Left forelimb (tissue), 1 donor: ENCODE measurements at places on chromosomes 1 and 21.

- DNase-seq, result peak; percentile 76
These were observed 957 bp downstream of the EPS15 start for GRCh38 chr1:51518033-51518585.

DNA sequence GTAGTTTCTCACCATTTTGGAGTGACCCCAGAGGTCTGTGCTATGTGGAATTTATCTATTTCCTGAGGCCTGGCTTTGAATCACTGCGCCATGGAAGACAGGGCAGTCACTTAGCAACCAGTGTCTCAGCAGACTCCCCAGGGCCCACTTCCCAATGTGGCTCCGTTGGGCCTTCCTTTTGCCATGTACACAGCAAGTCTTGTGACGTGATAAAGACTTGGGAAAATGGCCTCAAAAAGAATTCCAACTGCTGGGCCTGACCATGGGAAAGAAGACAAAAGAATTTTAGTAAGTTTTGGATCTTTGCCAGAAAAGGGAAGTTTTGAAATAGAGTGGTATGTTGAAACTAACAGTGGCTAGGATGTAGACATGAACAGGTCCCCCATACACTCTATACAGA lies 36.2 kb downstream of the TLR5 start:
- DNase-seq, result no peak

- no peak for DNase-seq
These were observed 102.3 kb upstream of the TMPRSS2 start for GRCh38 chr21:41610042-41610839.

DNA sequence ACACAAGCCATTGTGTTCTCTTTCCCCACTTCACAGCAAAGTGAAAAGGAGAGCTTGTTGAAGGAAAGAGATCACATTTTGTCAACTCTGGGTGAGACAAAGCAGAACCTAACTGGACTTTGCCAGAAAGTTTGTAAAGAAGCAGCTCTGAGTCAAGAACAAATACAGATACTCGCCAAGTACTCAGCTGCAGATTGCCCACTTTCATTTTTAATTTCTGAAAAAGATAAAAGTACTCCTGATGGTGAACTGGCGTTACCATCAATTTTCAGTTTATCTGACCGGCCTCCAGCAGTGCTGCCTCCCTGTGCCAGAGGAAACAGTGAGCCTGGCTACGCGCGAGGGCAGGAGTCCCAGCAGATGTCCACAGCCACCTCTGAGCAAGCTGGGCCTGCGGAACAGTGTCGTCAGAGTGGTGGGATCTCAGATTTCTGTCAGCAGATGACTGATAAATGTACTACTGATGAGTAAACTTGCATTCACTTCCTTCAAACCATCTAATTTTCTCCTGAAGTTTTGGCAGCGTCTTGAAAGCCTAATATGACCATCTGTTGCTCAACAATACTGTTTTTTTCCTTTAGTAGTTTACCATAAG lies 43.7 kb downstream of the BACH1 start:
- DNase-seq, result no peak

- DNase-seq, result no peak
These were observed 48.8 kb downstream of the RNF220 start for GRCh38 chr1:44453798-44454349.

DNA sequence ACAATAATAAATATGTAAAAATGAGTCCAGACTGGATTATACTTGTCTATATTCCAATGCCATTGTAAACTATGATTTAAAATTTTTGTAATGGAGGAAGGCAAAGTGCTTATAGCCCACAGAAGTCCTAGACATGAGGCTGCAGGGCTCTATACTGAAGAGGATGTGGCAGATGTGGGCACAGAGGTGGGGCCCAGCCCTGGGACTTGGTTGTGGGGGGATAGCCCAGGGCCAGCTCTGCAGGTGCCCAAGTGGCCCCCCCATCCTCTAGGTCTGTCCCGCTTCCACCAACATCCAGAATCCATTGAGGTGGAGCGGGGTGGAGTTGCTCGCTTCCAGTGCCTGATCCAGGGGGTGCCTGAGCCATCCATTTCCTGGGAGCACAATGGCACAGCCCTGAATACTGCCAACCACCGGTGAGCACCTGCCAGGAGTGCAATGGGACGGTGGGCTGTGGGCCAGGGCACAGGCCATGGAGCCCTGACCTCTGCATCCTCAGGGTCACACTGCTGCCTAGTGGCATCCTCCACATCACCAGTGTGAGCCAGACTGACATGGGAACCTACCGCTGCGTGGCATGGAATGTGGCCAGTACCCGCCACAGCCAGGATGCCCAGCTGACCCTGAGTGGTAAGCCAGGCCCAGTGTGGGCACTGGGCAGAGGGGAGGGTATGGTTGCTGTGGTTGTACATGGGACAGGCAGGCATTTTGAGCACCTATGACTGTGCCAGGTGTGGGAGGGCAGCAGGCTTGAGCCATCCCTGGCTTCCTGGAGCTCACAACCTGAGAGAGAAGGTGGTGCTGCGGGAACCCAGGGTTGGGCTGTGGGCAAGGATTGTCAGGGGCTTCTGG lies 21.0 kb downstream of the SLC27A3 start:
- peak; percentile 56 for DNase-seq

DNA sequence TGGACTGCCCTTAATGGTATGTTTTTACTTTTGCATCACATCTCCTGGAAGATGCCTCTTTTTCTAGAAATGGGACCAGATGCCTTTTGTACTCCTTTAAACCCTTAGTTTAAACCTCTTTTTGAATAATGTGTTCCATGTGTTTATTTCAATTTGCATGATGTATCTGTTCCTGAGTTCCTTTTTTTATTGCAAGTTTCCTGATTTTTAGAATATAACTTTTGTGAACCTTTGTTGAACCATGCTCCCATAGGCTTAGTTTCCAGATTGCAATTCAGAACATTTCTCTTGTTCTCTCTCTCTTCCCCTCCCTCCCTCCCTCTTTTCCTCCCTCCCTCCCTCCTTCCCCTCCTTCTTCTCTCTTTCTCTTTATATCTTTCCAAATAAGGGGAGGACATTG lies 81.9 kb downstream of the RGL1 start:
- DNase-seq, result no peak

DNA sequence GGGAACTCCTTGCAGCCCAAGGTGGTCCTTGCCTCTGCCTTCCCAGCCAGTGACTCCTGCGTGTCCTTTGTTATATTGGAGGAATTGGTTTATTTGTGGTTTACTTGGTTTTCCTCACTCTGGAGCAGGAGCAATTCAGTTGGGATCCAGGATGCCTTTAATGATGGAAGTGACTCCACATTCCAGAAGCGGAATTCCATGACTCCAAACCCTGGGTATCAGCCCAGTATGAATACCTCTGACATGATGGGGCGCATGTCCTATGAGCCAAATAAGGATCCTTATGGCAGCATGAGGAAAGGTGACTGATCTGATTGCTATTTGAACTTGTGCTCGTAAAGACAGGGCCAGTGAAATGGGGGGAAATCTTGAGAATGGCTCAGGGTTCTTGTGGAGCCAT lies 15.1 kb upstream of the PIGV start:
- DNase-seq, result no peak

GRCh38 chr1:3467096-3468036 lies 12.9 kb downstream of the ARHGEF16 start:
- no peak for DNase-seq

DNA sequence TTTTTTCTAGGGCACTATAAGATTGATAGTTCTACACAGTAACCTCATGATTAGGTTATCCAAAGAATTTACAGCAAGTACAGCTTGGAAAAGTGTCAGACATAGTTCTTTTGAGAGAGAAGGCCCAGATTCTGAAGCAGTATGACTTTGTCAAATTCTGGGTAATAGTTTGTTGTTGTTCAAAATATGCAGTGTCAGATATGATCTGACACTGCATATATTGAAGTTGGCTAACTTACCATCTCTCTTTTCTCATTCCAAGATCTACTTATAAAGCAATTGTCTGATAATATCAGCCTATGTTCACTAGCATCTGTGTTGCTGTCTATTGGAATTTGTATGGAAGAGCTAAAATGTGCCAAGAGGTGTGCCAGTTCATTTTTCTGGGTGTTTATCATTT lies 160.1 kb downstream of the CTH start:
- DNase-seq, result no peak

DNA sequence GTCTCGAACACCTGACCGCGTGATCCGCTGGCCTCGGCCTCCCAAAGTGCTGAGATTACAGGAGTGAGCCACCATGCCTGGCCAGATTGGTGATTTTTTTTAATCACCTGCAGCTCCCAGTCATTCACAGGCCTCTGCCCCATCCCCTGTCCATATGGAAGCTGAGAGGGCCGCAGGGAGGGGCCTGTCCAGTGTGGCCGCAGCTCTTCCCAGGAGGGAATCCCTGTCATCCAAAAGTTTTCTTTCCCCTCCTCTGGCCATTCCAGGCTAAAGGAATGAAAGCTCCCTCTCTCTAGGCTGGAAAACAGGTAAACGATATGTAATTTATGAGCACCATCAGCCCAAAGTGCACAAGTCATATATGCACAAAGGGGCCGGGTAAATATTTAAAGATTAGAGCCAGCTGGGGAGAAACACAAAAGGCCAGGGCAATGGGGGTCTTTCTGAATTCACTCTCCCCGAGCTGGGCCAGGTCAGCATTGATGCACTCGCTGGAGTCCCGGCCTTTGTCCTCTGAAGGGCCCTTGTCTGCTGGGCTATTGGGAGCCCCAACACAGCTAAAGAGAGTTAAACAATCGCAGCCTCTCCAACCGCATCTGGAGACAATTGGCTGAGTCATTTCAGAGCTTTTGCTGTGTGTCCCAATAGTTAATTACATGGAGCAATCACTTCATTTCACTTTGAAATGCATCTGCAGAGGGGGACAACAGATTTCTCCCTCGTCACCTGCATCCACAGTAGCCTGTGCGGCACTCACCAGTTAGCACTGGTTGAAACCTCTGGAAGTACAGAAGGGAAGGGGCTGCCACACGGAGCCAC lies 3.8 kb upstream of the HES3 start:
- no peak for DNase-seq

- no peak for DNase-seq
These were observed 127.8 kb downstream of the GABPA start for GRCh38 chr21:25862596-25862995.

GRCh38 chr1:8718850-8719361 lies 98.5 kb downstream of the RERE start:
- no peak for DNase-seq

DNA sequence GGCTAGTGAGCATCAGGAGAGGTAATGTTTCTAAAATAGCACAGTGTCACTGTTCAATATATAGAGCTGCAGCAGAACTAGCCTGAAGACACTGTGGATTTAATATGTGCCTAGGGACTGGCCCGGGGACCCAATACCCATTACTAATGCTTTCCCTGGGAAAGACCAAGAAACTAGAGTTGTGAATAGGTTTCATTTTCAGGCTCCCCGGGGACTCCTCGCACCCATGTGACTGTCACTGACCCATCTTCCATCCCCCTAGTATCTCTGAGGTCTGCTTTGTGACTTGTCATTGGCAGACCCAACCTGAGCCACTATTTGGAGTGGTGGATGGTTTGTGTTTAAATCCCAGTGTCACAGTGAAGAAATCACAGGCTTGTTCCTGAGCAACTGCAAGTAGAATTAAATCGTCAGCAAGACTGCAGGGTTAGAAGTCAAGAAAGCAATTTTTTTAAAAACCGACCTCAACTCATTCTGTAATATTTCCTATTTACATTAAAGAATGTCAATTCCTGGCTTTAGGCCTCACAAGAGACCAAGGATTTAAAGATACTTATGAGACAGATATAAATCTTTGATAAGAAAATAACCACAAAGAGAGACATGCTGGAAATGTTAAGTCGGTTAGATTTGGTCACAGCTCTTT lies 130.0 kb upstream of the TNR start:
- DNase-seq, result no peak

DNA sequence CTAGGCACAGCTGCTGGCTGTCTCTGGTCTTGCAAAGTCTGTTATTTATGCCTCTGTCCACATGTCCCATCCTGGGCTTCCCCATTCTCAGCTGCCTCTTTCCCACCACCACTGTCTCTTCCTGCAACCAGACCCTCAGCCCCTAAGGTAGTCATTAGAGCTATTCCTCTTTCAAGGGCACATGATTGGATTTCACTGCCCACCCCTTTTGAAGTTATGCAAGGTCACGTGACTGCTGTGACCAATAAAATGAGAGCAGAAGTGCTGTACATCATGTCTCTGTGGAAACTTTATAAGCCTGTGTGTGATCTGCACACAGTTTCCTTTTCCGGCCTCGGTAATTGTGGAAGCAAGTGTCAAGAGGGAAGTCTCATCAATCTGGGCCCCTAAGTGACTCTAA lies 136.6 kb upstream of the HMGB4 start:
- no peak for DNase-seq

- no peak for DNase-seq
These were observed 11.8 kb downstream of the RTCA start for GRCh38 chr1:100277866-100278265.

DNA sequence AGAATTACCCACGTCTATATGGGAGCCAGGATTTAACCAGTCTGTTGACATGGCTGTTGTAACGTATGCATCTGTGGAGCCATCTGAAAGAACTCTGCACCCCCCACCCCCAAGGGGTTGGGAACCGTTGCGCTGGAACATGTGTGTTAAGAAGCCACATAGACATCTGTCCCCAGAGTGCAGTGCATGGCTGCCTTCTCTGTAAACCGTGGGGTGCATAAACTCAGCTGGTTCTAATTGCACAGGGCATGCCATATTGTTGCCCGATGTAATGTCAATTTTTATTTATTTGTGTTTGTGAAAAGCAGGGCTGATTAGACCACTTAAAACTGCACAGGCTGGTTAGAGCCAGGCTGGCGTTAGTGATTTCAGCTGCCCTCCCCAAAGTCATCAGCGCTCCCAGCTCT lies 70.1 kb upstream of the ROR1 start:
- no peak for DNase-seq

GRCh38 chr1:20087668-20088067 lies 17.7 kb downstream of the PLA2G5 start:
- DNase-seq, result no peak

DNA sequence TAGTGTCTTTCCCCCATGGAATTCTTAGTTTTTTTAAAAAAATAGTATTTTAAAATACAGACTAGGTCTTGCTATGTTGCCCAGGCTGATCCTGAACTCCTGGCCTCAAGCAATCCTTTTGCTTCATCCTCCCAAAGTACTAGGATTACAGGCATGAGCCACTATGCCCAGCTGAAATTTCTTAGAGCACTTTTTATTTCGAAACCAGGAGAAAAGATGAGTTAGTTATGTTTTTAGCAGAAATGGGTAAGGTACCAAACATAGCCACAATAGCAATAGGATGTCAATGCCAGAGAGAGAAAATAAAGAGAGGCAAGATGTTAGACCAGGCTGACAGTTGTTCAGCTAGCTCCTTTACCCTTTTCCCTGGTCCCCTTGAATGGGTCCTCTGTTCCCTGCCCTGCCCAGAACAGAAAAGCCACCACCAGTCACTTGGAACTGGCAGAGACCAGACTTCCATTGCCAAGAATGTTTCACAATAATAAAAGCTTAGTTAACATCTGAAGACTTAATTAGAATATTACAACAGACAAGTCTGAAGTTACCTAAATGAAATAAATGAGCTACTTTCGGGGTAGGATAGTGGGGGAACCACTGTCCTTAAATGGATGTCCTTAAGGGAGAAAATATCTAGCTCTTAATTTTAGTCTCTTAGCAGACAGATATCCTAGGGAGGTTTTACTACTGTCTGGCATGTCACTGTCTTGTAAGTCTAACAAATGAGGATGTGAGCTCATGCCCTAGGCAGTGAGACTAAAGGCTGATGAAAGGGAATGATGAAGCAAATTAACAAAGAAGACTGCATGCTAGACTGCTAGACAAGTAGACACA lies 54.3 kb downstream of the ABL2 start:
- no peak for DNase-seq

- DNase-seq, result no peak
These were observed 137.7 kb downstream of the COL11A1 start for GRCh38 chr1:102970496-102971078.

GRCh38 chr21:40618191-40618973 lies 228.6 kb downstream of the DSCAM start:
- no peak for DNase-seq

GRCh38 chr1:91597215-91597614 lies 96.6 kb downstream of the CDC7 start:
- DNase-seq, result no peak
